NCI-H69 (cell line): ENCODE measurements at places on chromosomes 16 and 17.
A peak's percentile ranks its signal among the peaks of the same experiment; 100 is the strongest.

DNA sequence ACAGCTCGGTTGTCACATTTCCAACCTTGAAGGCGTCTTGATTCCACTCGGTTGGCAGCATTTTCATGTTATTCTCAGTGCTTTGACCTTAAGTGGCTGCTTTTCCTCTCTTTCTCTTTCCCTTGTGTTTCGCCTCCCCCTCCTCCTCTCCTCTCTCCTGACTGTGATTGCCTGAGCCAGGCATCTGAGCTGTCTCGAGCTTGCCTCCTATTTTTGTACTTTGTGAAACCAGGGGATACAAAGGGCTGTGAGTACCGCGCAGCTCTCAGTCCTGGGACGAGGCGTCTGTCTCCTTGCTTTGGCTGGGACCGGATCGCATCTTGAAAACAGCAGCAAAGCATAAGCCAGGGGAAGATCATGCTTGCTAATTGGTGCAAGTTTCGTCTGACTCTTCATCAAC, 48.8 kb upstream of the SDK2 start:
- no peak for DNase-seq

DNA sequence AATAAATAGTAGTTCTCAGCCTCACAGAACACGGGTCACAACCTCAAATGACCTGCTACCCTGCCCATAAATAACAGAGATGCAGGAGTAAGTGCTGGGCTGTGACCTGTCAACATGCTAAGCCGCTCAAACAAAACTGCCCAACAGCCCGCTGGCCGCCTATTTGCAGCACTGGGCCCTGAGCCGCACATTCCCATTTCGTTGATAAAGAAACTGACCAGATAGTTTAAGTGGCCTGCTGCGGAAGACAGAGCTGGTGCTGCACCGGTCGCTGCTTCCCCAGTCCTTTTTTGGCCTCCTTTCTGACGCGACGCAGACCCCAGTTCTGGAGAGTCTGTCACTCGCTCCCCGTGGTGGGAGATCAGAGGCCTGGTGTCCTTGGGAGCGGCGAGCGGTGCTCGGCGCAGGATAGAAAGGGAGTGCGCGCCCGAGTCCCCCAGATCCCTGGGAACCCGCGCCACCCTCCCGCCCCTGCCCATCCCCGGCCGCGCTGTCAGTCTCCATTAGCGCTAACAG, 349 bp upstream of the SLC6A2 start:
- no peak for DNase-seq

DNA sequence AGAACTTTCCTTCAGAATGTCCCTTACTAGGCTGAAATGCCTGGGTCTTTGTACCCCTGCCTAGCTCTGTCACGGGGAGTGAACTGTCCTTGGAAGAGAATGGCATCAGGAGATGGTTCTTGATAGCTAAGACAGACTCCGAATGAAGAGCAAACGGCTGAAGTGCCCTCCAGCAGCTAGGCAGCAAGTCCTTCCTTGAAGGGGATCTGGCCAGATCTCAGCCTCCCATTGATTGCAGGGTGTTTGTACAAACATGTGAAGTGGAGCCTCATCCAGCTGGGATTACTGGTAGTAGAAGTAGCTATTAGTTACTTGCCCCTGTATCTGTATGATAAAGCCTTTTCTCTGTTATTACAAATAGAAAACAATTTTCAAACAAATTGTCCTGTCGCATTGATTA, 30.9 kb downstream of the LRRC36 start:
- DNase-seq: peak; percentile 9

DNA sequence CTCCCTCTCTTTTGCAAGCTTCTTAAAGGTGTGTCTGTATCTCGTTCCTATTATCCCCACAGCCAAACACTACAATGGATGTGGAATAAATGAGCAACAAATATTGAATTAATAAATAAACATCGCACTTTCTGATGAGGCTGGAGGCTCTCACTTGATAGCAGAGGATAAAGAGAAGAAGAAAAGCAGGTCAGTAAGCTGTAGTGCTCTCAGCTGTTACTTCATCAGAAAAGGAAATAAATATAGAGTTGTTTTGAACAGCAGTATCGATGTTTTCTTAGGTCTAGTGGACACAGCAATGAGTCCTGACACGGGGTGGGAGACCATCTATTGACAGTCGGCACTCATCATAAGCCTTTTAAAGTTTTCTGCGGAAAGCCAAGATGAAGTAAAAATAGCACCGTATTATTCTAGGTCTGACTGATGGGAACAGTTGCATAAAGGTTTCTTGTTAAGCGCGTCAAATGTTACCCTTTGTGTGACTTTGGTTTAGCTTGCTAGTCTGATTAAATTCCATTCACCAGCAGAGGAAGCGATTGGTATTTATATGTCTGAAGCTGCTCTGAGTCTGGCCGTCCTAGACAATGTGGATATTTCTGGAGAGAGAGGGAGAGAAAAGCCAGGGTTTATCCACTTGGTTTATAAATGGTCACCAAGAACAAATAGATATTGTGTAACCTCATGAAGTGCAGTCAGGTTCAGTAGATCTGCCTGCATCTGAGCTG, 646.1 kb downstream of the CDH11 start:
- DNase-seq: no peak

GRCh38 chr16:68387301-68387700, 61.0 kb downstream of the SMPD3 start:
- DNase-seq: no peak

GRCh38 chr16:87250431-87250960, 66.7 kb downstream of the C16orf95 start:
- no peak for DNase-seq

GRCh38 chr17:78390241-78391050, 12.0 kb downstream of the PGS1 start:
- peak; percentile 60 for DNase-seq

- DNase-seq: no peak
Observed at GRCh38 chr17:8687737-8688466, 56.7 kb downstream of the CCDC42 start.

DNA sequence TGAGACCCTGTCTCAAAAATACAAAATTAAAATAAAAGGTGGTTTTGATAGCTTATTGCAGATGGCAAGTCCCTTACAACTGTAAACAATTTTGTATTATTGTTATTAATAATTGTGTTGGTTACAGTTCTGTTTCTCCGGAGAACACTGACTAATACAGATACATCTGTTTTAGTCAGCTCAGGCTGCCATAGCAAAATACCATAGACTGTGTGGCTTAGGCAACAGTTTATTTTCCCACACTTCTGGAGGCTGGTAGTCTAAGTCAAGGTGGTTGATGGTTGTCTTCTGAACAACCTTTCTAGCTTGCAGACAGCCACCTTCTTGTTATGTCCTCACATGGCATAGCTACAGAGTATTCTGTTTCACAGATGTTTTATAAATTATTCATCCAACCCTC, 14.2 kb upstream of the IL21R start:
- no peak for DNase-seq

GRCh38 chr17:14827396-14827919, 437.7 kb downstream of the PMP22 start:
- DNase-seq: no peak

GRCh38 chr17:37446027-37446426, 39.3 kb downstream of the TADA2A start:
- peak; percentile 64 for DNase-seq

- peak; percentile 80 for DNase-seq
Observed at GRCh38 chr16:62021161-62021581, 15.1 kb downstream of the CDH8 start.

GRCh38 chr17:43126911-43127290, 1.7 kb upstream of the BRCA1 start:
- no peak for DNase-seq

- DNase-seq: no peak
Observed at GRCh38 chr17:1773696-1774181, 11.9 kb downstream of the SERPINF1 start.

- no peak for DNase-seq
Observed at GRCh38 chr17:19644493-19645210, 3.9 kb upstream of the ALDH3A2 start.

DNA sequence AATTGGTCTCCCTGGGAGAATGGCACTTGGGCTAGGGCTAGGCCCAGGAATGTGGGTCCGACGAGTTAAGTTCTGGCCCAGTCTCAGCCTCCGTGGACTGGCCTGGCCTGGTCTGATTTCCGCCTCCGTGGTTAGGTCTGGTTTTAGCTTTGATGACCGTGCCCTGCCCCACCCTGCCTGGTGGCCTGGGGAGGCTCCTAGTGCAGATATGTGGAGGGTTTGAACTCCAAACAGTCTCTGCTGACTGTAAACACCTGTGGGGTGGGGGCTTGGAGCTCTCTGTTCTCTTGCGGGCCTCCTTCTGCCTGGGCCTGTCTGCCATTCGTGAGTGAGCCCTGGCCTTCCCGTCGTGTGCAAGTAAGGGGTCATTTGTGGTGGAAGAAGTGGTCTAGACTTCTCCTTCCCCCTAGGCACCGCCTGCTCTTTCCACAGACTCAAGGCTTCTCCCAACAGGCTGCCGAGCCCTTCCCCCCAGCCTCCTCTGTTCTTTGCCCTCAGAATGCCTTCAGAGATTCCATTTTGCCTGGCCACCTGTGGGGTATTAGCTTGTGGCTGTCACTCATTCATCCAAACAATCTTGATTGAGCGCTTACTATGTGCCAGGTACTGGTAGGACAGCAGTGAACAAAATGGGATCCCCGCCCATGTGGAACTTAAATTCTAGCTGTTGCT, 1.6 kb downstream of the ATP6V0C start:
- DNase-seq: no peak
